ENCODE measurements at places on chromosomes 5 and 9.

GRCh38 chr5:106956187-106956586 lies 714.5 kb downstream of the EFNA5 start:
- DNase-seq: no peak

GRCh38 chr9:136823136-136824046 lies 15.6 kb downstream of the RABL6 start:
- DNase-seq: no peak

DNA sequence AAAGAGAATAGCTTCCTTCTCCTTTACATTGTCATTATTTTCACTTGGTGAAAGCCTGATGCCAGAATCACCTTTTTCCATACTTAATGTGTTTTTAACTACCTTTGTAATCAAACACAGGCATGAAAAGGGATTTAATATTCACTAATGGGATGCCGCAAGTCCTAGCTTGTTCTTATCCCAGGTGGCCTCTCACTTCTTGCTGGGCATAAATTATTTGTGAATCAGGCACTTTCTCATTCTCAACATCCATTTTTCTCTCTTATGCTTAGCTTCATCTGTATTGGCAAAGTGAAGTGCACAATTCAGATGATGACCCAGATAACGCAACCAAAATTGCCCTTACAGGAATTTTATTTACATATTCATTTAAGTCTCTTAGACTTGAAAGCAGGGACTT lies 10.9 kb downstream of the ACTL7B start:
- no peak for DNase-seq

DNA sequence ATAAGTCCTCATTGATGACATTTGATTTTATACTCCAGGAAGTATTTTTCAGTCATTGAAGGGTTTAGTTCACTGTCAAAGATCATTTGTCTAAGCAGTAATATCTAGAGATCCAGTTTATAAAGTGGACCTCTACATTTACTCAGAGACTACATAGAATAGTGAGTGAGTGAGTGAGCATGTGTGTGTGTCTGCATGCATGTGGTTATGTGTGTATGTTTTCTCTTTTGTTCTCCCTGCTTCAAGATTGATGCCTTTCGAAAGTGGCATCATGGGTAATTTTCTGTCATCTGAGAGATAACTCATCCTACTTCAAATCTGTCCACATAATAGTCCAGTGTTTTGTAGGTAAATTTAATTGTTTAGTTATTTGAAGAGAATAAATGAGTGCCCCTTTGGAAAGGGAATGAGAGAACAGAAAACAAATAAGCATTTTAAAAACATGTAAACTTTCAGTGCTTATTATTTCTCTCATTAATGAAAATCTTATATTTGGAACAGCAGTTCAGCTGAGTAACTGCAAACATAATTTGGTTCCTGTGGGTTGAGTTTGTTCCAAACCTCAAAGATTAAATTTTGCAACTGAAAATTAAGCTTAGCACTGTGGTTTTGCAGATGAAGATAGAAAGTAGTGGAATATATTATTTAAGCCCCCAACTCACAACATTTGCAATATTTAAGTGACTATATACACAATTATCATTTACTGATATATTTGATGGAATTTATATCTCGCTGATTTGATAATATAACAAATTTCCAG lies 1295.1 kb upstream of the C9orf72 start:
- no peak for DNase-seq

- no peak for DNase-seq
These were observed 29.9 kb downstream of the MRPL22 start for GRCh38 chr5:154970759-154971158.

DNA sequence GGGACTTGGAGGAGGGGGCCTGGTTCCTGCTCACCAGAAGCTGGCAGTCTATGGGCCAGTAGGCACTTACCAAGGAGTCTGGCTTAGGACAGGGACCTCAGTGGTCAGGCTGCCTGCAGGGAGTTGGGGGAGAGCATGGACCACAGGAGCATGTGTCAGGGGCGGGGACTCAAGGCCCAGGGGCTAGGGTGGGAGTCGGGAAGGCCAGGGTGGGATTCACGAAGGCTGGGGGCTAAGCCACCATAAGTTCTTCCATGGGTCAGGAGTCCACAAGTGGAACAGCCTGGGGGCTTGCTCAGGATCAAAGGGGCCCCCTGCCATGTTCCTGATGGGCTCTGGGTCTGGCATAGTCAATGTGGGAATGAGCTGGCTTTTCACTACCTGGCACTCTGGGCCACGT lies 11.5 kb upstream of the SLC25A48 start:
- no peak for DNase-seq

DNA sequence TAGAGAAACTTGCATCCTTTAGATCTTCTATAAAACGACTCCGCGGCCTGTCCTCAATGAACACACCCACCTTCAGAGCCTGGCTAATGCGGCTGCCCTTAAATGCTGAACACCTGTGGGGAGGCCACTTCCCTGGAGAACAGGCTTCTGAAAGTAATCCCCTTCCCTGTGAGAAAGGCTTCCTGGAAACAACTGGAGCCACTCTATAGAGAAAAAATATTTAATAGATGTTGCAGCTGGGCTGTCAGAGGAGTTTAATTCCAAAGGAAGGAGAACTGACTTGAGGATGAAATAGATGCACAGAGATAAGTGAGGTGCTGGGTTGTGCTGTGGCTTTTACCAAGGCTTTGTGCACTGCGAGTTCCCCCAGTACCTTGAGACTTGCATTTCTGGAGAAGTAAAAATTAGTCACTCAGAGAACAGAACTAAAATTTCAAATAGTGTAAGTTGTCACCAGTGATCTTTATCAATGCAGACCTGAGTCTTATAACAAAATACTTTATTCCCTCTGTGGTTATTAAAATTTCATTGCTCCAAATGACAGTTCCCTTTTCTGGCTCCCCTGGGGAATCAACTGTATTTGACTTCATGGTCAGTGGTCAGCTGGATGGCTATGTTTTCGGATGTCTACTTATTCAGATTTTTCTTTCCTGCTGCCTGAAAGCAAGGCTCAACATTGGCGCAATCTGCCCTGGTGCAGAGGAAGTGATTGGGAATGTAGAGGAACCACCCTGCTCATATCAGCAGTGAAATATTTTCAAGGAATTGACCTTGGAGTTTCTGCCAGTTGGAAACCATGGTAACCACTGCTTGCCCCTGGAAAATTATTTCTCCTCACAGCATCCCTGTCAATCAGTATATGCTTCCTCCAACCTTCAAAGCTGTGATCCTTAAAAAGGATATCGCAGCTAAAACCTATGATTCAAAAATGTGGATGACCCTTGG lies 238.8 kb downstream of the SMARCA2 start:
- DNase-seq: no peak

DNA sequence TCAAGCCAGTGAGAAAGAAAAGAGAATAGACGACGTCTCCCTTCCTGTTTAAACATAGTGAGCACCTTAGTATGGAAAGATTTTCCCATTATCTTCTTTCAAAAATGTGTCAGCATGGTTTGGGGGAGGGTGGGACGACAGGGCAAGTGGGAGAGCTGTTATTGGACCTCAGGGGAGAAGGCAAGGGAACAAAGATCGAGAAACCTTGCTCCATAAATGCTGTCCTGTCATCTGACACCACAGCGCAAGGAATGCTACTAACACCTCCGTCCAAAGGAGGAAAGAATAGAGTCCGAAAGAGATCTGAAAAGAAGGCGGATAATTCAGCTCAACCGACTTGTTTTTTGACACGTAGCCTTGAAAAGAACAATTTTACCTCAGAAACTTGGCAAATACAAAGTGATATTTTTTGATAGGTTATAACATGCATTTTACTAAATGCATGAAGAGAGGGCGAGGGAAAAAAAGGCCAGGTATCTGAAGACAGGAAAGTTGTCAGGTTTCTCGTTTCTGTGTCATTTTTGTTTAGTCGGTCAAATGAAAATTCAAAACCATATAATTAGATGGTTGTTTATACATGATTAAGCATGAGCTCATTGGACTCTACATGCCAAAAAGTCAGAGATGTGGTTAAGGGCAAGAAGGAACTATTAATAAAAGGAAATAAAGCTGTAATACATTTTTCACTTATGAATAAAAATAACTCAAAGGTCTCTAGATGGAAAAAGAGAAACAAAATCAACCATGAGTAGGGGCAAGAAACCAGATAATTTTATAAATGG lies 155.7 kb downstream of the GLIS3 start:
- DNase-seq: no peak

DNA sequence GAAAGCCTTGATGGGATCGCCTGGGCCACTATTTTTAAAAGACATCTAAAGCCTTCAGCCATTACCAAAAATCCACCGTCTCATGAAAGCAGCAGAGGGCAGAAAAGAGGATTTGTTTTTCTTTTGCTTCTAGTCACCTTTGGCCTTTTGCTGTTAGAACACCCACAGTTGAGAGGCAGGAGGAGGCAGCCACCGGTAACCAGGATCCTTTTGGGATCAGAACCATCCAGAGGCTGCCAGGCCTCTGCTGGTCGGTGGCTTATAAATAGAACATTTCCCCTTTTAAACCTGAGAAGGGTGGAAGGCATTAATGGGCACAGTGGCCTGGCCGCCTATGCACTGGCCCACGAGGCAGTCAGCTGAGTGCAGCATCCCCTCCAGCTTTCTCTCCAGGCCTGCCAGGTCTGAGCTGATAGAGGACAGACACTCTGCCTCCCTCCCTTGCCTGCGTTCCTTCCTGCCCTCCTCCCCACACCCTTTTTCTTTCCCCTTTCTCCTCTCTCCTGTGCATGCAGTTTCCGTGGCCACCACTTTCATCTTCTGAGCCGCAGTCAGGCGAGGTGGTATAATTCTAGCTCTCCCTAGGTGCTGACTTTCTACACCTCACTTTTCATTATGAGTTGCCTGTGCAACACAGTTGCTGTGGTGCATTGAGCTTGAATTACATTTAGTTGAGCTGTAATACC lies 253.4 kb downstream of the ARHGAP26 start:
- DNase-seq: no peak

- DNase-seq: no peak
These were observed 26.9 kb downstream of the EXOC3 start for GRCh38 chr5:469752-470483.

DNA sequence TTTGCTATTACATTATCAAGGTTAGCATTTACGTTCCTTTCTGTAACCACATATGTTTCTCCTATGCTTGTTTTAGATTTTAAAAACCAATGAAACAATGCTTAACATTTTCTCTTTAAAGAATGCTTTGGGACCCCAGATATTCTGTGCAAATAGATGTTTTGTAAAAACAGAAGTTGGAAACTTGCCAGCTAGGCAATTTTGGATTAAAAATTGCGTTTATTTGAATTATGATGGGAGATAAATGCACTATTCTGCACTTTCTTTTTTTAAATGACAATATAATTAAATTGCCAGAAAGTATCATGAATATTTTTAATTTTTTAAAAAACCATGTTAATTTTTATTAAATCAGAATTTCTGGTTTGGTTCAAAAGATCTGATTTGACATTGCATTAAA lies 81.6 kb downstream of the MACIR start:
- no peak for DNase-seq

GRCh38 chr5:125719681-125720347 lies 703.4 kb upstream of the GRAMD2B start:
- no peak for DNase-seq

GRCh38 chr9:101527066-101527465 lies 6.6 kb upstream of the RNF20 start:
- DNase-seq: no peak

DNA sequence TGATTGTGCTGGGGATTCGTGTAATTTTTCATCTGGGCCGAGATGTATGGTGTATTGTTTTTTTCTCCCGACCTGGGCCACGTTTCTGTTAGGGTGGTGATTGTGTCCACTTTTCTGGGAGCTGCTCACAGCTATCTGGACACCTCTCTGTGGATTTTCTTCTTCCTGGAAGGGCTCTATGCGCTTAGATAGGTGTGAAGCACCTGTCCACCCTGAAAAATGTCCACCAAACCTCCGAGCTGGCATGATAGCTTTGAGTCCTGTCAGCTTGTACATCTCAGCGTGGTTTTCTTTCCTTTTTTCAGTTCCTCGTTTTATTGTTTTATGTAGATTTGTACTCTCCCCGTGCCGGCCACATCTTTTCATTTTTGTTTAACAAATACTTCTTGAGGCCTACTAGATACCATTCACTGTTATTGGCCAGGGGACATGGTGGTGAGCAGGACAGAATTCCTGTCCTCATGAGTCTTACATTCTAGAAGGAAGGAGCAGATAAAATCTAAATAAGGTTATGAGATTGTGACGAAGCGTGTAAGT lies 1.1 kb downstream of the UGCG start:
- no peak for DNase-seq

GRCh38 chr5:92885950-92886349 lies 695.1 kb downstream of the NR2F1-AS1 start:
- no peak for DNase-seq

DNA sequence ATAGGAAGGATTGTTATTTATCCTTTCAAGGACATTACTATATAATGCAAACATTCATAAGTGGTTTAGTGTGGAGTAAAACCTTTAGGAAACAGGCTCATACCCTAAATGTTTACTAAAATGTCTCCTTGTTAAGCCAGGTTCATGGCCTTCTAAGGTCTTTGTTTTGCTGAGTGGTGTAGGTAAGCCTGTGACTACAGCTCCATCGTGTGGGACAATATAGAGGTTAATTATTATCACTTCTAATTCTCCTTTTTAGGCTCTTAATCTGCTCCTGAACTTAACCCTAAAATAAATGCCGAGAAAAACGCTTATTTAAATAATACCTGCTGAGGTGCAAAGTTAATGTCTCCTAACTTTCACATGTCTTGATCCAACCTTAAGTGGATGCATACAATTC lies 43.8 kb downstream of the SPINK5 start:
- no peak for DNase-seq

- no peak for DNase-seq
These were observed 11.5 kb upstream of the MAP3K1 start for GRCh38 chr5:56803894-56804293.

- no peak for DNase-seq
These were observed 2.3 kb downstream of the RXFP3 start for GRCh38 chr5:33938507-33938796.

GRCh38 chr5:10854506-10855277 lies 93.7 kb upstream of the DAP start:
- no peak for DNase-seq

DNA sequence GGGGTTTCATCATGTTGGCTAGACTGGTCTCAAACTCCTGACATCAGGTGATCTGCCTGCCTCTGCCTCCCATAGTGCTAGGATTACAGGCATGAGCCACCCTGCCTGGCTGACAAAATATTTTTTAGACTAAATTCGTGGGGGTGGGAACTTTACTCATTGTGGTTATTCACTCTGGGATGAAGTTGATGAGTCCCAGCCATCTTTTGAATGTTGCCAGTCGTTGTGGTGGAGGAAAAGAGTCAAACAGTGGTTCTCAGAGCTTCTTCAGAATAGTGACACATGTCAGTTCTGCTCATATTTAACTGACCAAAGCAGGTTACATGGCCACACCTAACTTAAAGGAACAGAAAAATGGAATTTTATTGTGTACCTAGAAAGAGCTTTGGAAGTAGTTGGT lies 6.9 kb downstream of the SREK1 start:
- DNase-seq: no peak

- no peak for DNase-seq
These were observed 25.6 kb downstream of the ANKRD55 start for GRCh38 chr5:56207537-56207936.

- DNase-seq: peak; percentile 34
These were observed 64.0 kb downstream of the CARTPT start for GRCh38 chr5:71782771-71783770.

- no peak for DNase-seq
These were observed 24.8 kb upstream of the ANKRD33B start for GRCh38 chr5:10538789-10539686.

- DNase-seq: no peak
These were observed 588 bp upstream of the PLPP1 start for GRCh38 chr5:55535199-55535905.

GRCh38 chr9:12916042-12916441 lies 141.2 kb downstream of the LURAP1L start:
- DNase-seq: no peak

- DNase-seq: no peak
These were observed 258.0 kb upstream of the CLINT1 start for GRCh38 chr5:158116965-158117364.
